ENCODE measurements at places on chromosomes 2 and 18.

GRCh38 chr2:65212619-65213018, 15.0 kb upstream of the ACTR2 start:
- DNase-seq = no peak

GRCh38 chr2:658426-658825, 18.8 kb downstream of the TMEM18 start:
- no peak for DNase-seq

DNA sequence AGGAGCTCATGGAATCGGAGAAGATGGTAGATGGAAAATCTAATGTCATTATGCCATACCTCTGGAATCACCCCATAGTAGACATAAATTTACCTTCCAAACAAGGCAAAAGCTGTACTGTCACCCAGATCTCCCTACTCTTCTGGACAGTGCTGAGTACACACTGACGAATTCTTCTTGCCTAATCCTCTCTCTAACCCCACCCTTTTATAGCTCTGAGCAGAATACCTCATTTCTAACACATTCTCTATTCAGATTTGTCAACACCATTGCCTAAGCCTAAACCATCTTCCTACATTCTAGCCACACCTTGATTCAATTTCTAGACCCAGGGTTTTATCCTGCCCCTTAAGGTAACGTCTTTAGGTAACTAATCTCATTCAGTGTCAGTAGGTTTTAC, 321.0 kb upstream of the NRP2 start:
- DNase-seq = no peak

DNA sequence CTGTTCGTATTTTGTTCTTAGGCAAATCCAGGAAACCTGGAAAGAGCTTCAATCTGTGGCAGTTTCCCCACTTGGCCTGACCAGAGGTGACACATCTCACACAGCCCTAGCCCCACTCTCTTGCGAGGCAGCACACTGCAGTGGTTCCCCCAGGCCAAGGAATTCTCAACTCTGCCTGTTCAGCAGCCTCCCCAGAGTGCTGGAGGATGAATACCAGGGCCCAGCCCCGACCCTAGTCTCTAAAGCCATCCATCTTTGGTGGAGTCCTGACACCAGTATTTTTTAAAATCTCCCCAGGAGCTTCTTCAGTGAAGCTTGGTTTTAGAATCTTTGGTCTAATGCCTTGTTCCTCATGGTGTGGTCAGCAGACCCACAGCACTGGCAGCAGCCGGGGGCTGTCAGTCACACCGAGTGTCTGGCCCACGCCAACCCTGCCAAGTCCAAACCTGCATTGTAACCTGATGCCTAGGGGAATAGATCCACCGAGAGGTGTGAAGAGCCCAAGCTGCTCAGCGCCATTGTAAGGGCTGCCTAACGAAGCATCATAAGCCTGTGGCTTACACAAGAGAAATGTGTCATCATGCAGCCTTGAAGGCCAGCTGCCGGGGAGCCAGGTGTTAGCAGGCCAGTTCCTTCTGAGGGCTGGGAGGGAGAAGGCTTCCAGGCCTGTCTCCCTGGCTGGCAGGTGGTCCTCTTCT, 428.7 kb upstream of the ID2 start:
- DNase-seq = no peak

GRCh38 chr2:6917761-6918421, 679 bp downstream of the RNF144A start:
- DNase-seq = no peak

DNA sequence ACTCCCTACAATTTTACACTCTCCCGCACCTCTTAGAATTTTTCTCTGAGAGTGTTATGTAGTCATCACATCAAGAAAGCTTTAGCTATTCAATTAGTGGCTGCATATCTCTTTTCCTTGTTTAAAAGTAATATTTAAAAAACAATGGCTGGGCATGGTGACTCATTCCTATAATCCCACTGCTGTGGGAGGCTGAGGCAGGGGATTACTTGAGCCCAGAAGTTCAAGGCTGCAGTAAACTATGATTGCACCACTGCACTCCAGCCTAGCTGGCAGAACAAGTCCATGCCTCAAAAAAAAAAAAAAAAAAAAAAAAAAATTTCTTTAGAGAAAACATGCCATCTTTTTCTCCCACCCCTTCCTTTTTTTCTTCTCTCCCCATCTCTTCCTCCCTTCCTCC, 44.3 kb downstream of the AQP4 start:
- DNase-seq = no peak

- no peak for DNase-seq
Measured at GRCh38 chr18:3481696-3482210, 31.8 kb downstream of the TGIF1 start.

- no peak for DNase-seq
Measured at GRCh38 chr2:33395655-33396249, 80.7 kb upstream of the RASGRP3 start.

DNA sequence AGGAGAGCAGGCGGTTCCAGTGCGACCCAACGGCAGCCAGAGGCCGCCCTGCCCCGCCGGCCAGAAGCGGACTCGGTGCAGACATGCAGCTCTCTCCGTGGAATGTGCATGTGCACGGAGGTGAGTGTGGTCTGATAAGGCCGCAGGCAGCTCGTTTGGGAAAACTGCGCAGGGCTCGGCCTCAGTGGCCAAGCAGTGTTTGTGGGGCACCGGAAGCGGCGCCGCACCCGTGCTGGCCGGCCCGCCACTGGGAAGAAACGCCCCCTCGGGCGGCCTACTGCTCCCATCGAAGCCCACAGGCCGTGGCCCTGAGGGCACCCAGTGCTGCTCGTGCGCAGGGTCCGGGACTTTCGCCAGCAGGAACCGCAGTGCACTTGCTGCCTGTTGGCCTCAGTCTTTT, 25.2 kb downstream of the PRELID3A start:
- no peak for DNase-seq

GRCh38 chr2:219509780-219510511, 4.3 kb upstream of the ASIC4 start:
- DNase-seq = peak; percentile 74

- DNase-seq = no peak
Measured at GRCh38 chr18:45522371-45522770, 92.9 kb upstream of the SLC14A2 start.

GRCh38 chr2:54867457-54867856, 144.0 kb downstream of the EML6 start:
- no peak for DNase-seq

DNA sequence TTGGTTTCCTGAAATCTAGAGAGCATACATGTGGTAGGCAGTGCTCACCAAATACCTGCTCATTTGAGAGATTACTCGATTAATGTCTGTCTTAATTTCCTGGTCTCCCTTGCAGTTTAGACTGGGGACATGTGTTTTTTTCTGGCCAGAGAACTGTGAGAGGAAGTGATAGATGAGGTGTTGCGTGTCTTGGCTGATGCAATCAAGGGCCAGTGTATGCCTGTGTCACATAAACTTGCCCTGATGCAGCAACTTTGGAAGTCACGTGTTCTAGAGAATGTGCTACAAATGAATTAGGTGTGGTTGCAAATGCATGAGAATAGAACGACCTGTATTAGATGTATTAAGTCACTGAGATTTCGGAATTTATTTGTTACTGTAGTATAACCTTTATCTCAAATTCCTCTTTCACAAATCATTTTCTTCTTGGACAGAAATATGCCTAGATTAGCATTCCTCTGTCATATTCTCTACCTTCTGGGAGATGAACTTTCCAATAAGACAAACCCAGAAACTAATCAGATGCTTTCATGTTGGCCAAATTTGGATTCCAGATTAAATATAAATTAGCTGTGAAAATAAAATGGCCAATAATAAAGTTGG, 9.9 kb upstream of the IL1A start:
- DNase-seq = no peak

GRCh38 chr2:2466534-2466933, 135.5 kb upstream of the MYT1L start:
- DNase-seq = no peak

GRCh38 chr2:164514491-164514890, 106.8 kb downstream of the GRB14 start:
- no peak for DNase-seq

DNA sequence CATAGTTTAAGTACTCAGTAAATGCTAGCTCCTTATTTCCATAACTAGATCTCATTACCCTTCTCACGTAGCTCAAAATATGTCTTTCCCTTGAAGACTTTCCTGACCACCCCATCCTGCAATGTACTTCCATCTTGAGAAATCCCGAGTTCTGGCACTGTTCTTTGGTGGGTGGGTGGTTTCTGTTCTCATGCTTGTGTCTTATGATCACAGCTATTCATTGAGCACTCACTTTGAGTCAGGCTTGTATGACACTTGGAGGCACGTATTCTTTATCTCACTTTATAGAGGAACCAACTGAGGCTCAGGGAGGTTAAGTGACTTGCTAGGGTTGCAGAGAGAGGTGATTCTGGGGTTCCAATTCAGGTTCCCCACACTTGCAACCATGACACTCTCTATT, 9.0 kb upstream of the CLIP4 start:
- no peak for DNase-seq

DNA sequence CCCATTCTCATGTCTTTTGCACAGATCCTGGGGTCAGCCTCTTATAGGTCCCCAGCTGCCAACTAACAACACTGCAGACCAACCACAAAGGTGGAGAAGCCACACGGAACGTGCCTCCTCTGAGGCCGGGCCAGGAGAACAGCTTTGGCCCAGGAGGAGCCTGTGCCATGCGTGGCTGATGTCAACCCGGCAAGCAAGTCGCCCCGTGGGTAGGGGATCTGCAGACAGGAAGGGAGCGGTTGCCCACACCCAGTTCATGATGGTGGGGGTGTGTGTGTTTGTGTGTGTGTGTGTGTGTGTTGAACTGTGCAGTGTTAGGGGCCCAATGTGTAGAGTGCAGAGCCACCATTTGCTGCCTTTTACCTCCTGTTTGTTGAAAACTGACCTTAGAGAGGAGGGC, 2.4 kb upstream of the CLEC4F start:
- DNase-seq = no peak

GRCh38 chr18:79321625-79322405, 73.9 kb upstream of the NFATC1 start:
- DNase-seq = no peak

GRCh38 chr2:160583813-160584537, 90.4 kb upstream of the RBMS1 start:
- DNase-seq = no peak

- DNase-seq = no peak
Measured at GRCh38 chr2:148675708-148676107, 31.2 kb downstream of the EPC2 start.

GRCh38 chr2:156215656-156216055, 116.9 kb downstream of the NR4A2 start:
- no peak for DNase-seq

DNA sequence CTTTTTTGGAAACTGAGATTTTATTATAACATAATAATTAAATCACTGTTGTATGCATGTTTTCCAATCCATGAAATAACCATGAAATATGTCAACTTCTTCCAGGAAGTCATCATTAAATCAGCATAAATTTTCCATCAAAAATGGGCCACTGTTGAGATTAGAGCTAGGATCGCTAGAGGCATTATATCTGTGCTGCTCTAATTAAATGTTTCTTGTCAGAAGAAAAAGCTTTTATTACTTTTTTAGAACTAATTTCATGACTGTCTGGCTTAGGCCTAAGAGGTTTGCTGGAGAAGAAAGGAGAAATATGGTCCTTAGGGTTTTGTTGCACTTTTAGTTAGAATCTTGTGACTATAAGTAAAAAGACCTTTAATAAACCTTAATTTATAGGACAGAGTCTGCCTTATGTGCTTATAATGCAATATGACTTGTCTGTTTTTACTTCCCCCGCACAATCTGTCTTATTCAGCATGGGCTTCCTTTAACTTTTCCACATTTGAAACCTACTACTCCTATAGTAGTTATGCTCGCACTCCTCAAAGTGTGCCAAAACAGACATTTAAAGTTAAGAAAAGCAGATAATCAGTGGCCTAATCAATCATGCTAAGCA, 363.4 kb upstream of the GCFC2 start:
- DNase-seq = no peak

DNA sequence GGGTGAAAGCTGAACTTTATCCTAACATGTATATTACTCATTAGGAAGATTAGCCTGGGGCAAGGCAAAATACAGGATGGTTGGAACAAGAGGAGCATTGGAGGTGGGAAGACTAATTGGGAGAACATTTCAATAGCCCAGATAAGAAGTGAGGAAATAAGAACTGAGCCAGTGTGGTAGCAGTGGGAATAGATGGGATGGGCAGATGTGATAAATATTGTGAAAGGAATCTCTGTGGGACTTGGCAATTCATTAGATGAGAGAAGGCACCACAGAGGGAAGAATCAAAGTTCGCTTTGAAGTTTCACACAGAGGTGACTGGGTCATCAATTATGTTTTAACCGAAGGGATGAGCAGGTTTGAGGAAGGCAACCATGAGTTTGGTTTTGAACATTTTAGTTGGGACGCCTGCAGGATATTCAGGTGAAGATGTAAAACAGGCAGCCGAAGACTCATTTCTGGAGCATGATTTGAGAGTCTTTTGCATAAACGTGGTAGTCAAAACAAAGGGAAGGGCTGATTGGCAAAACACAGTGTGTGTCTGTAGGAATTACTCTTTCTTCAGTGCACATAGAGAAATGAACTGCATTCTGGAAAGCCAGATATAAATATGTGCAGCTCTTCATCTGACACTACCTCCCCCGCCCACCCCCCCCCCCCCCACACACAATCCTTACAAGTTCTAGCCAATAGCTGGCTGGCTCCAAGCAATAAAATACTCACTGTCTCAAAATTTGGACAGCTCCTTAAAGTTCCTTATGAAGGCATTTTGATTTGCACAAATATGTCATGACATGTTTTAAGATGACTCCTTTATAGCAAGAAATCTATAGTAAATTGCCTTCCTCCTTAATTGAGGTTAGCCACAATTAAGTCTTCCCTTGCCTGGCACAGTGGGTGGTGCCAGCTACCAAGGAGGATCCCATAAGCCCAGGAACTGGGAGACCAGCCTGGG, 1.9 kb upstream of the SLC1A4 start:
- DNase-seq = no peak

GRCh38 chr2:200350850-200351285, 44.4 kb downstream of the SPATS2L start:
- DNase-seq = no peak

GRCh38 chr2:18473241-18474181, 86.9 kb downstream of the RDH14 start:
- no peak for DNase-seq

GRCh38 chr2:147916067-147916466, 71.2 kb downstream of the ACVR2A start:
- no peak for DNase-seq

DNA sequence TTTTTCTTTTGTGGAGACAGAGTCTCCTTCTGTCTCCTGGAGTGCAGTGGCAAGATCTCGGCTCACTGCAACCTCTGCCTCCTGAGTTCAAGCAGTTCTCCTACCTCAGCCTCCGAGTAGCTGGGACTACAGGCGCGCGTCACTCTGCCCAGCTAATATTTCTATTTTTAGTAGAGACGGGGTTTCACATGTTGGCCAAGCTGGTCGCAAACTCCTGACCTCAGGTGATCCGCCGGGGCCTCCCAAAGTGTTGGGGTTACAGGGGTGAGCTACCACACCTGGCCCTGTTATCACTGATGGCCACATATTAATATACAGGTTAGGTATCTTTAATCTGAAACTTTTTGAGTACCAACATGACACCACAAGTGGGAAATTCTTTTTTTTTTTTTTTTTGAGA, 3.4 kb downstream of the MRPL35 start:
- DNase-seq = no peak

- no peak for DNase-seq
Measured at GRCh38 chr2:189545418-189545817, 35.2 kb downstream of the SLC40A1 start.

- DNase-seq = no peak
Measured at GRCh38 chr18:5948781-5949180, 53.5 kb upstream of the TMEM200C start.

- no peak for DNase-seq
Measured at GRCh38 chr2:26086155-26086637, 52.3 kb downstream of the RAB10 start.
